Osteocyte (in vitro differentiated cells): ENCODE measurements at places on chromosomes 12 and 14. TPM values are rescaled to one million over a fixed set of nuclear protein-coding genes. Genes with fewer than 3 reads are reported as not detected.

DNA sequence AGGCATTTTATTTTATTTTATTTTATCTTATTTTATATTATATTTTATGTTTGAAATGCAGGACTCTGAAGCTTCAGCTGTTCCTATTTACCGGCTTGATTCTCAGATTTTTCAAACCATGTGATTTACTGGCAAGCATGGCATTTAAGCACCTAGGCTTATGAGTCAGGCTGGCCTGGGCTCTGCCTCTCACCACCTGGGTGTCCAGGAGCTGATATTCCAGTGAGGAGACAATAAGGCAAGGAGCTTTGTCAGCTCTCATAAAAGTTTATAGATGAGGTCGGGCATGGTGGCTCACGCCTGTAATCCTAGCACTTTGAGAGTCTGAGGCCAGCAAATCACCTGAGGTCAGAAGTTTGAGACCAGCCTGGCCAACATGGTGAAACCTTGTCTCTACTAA lies 2.1 kb downstream of the DAO start:
- no peak for DNase-seq

DNA sequence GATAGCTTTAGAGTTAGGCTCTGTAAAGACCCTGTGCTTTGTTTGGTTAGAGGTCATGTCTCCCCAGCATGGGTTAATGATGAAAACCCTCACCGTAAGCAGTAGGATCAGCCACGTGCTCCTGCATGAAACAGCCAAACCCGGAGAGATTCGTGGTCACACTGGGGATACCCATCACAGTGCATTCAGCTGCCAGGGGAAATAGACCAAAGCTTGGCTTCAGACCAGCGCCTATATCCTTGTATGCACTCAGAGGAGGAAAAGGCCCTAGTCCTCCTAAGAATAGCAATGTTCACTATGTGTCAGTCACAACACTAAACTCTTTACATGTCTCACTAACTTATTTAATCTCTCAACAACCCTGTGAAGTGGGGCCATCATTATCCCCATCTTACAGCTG lies 16.3 kb downstream of the SPX start:
- no peak for DNase-seq

The GALNT16 gene
- total RNA-seq, result 2.6 and 3.1 TPM in 2 replicates

- DNase-seq, result no peak
Observed at GRCh38 chr12:100171248-100171647, 28.6 kb upstream of the BLTP3B start.

The LRFN5 gene
- 0.16 TPM in 1 of 2 replicates, not detected in the other for total RNA-seq

DNA sequence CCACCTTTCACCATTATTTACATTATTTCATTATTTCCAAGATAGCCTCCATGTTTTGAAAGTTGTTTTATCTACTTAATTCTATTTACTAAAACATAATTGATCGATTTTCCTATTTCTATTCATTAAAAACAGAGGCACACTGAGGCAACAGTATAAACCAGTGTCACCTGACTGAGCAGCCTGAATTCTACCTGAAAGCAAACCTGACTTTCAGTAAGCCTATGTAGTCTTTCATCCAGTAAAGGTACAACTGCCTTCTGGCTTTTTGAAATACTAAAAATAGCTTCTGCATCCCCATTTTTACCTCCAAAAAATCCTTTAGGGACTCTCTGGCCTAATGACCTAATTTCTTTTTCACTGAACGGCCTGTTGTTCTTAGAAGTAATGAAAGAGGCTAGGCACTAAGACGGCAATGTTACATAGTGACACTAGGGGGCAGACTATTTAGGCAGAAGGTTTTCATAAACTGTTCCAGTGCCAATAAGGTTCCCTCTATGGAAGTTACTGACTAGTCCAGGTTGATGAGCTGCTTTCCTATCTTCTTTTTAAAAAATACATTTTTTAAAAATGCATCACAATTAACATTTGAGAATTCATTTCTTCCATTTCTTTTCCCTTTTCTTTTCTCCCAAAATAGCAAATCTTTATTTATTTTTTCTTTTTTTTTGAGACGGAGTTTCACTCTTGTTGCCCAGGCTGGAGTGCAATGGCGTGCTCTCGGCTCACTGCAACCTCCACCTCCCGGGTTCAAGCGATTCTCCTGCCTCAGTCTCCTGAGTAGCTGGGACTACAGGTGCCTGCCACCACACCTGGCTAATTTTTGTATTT lies 17.5 kb downstream of the ANAPC5 start:
- no peak for DNase-seq

DNA sequence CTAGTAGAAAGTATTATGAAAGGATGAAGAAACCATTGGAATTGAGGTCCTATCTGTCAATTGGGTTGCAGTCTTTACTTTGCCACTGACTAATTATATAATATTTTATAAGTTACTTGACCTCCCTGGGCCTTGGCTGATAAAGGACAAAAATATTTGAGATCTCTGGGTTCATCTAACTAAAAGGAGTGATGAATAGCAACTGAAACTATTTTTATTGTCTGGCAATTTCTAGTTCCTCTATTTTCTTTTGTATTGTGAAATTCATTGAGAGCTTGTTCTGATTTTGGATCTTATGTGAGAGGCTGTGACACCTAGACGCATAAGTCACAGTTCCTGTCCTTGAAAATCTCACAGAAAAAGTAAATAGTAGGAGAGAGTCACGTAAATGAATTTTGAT lies 415.7 kb upstream of the ATP2B1 start:
- no peak for DNase-seq

- no peak for DNase-seq
Observed at GRCh38 chr12:51320311-51320694, 3.7 kb downstream of the BIN2 start.

The NKX2-1 gene
- total RNA-seq, result not detected in 2 replicates

- DNase-seq, result peak; percentile 70
Observed at GRCh38 chr14:101202627-101203404, 299.3 kb upstream of the RTL1 start.

The SPIC gene
- not detected in 2 replicates for total RNA-seq

The KRT85 gene
- total RNA-seq, result not detected in 2 replicates

- no peak for DNase-seq
Observed at GRCh38 chr14:35247777-35248475, 44.3 kb upstream of the PSMA6 start.

DNA sequence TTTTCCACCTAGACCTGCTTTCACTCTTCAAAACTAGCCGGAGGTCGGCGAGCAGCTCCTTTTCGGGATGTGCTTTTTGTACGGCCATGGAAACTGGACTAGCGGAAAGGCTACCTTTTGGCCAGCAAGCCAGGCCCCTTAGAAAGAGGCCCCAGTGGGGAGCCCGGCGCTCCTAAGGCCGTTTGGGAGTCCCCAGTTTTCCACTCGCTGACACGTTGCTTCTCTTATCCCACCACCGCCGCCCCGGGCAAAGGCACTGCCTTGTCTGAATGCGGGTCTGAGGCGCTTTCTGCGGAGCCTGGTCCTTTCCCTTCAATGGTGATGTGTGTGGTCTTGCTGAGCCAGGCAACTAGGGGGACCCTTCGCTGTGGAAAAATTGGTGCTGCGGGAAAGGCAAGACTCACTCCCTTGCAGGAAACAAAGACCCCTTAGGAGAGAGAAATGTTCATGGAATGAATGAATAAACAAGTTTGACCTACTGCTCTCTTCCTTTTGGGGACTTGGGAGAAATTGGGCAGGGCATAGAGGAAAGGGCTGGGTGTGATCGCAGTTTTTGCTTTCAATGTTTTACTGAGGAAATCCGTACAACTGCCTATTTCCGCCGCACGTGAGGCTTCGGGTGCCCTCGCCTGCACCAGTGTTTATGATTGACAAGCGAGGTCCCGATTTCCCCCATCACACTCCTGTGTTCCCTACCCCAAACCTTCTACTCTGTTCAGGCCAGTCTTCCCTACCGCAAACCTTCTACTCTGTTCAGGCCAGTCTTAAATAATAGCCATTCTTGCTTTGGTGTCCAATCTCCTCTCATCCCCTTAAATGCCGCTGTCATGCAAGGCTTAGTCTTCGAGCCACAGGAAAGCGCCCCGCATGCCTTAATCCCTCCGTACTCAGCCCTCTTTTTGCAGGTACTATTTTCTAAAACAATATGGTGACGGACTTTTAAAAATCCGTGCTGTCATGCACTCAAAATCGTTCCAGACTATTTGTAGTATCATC lies 1.0 kb upstream of the SLC38A2 start:
- peak; percentile 87 for DNase-seq

The ARG2 gene
- total RNA-seq, result 3.2 and 4.2 TPM in 2 replicates

The SBNO1 gene
- total RNA-seq, result 34.8 and 36.0 TPM in 2 replicates

DNA sequence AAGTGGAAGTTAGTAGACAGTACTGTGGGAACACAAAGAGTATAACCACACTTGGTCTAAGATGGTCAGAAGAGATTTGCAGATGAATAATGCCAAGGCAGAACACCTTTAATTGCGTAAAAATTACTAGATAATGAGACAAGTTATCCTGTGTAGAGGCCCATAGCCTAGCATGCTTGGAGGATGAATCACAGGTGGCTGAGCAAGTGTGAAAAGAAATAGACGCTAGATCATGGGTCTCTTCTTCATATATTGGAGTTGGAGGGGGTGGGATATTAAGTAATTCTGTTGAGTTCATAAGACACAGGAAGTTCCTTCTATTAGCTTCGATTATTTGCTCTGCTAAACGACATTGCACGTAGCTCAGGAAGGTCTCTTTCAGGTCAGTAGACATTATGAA lies 454.3 kb upstream of the LMO3 start:
- no peak for DNase-seq

GRCh38 chr12:25587346-25587745 lies 34.3 kb upstream of the LMNTD1 start:
- no peak for DNase-seq

- DNase-seq, result no peak
Observed at GRCh38 chr14:36105401-36105800, 71.1 kb downstream of the PTCSC3 start.

DNA sequence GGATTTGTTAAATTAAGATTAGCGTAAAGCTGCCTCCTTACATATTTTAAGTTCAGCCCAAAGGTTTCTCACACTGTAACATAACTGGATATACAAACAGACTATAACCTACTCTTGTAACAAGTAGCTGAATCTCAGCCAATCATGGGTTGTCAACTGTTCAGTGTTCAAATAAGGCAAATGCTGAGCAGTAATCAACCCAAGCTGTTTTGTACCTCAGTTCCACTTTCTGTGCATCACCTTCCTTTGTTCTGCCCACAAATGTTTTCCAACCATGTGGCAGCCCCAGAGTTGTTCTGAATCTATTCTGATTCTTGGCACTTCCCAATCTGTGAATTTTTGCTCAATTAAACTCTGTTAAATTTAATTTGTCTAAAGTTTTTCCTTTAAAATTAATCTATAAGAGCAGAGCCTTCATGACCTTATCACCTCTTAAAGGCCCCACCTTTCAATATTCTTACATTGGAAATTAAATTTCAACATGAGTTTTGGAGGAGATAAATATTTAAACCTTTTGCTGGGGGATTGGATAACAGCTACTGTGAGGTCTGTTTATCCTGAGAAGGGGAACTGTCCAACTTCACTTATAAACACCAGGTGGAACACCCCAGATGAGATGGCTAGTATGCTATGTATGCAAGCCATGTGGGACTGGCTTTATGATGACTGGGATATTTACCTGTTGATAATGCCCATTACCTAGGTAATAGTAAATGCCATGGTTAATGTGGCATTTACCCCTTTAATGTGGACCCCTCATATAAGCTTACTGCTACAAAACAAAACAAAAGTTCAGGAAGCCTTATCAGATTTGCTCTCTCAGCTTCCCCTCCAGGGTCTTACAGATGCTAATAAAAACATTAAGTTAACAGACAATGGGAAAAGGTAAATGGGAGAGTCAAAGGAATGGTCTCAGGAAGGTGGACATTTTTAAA lies 42.2 kb upstream of the ARID2 start:
- DNase-seq, result no peak

- DNase-seq, result no peak
Observed at GRCh38 chr12:28870839-28871440, 278.1 kb upstream of the FAR2 start.

- DNase-seq, result no peak
Observed at GRCh38 chr12:116048879-116049278, 228.6 kb downstream of the MED13L start.

GRCh38 chr14:100383727-100384158 lies 60.6 kb downstream of the SLC25A47 start:
- no peak for DNase-seq

The CCDC85C gene
- 4.4 and 5.1 TPM in 2 replicates for total RNA-seq

- no peak for DNase-seq
Observed at GRCh38 chr12:92234533-92234932, 88.9 kb upstream of the BTG1 start.

- no peak for DNase-seq
Observed at GRCh38 chr14:64640839-64641238, 63.4 kb upstream of the PLEKHG3 start.

The KRT6C gene
- total RNA-seq, result not detected in 2 replicates

The C12orf50 gene
- 0.08 TPM in 1 of 2 replicates, not detected in the other for total RNA-seq

GRCh38 chr12:50659690-50660424 lies 104.0 kb upstream of the ATF1 start:
- DNase-seq, result no peak

DNA sequence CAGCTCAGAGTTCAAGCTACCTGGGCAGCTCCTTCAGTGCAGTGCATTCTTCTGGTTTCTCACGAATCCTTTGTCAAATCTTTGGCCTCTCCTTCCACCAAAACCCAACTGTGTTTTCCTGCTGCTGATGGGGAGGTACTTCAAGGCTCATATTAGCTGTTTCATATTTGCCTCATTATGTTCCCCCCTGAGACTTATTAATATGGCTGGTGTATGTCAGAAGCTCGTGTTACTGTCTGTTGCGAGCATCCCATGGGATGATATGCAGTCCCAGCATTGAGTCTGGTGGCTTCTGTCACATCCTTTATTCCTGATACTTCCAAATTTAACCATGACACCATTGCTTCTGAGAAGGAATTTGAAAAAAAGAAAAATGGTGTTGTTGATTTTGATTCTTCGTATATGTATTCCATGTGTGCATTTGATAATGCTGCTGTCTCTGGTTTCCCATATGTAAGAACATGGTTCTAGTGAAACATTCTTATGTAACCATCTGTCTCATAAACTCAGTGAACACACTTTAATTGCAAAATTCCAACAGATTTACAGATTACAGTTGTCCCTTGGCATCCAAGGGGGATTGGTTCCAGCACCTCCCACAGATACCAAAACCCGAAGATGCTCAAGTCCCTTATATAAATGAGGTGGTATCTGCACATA lies 149.1 kb downstream of the KICS2 start:
- no peak for DNase-seq

DNA sequence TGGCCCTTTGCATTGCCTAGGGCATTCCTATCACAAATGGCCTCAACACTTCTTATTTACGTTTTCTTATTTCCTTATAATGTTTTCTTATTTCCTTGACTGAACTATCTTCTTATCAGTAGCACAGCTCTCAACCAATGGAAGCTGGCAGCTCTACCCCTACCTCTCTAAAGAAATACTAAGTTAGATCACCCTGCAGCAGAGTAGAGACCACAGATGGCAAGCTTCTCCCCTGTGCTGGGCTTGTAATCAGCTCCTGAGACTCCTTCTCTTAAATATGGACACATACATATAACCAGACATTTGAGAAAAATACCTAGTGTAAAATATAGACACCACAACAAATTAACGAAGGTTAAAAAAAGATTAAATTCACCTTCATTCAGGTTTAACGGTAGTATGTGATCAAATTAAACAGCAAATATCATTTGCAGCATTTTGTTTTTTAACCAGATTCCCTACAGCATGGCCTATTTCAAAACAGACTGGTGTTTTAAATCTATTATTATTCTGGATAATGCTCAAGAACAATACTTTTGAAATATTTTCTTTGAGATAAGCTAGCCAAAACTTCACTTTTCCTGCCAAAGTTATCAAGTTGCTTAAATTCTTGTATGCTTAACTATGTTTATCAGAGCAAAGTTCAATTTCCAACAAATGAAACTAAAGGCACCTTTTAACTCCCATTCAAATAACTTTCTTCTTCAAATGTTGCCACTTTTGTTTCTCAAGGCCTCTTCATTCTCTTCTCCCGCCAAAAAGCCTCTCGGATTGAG lies 54.3 kb downstream of the SLC41A2 start:
- no peak for DNase-seq
